Dermis microvascular lymphatic vessel endothelial cell (primary cell): ENCODE measurements at places on chromosomes 3 and 15.

- DNase-seq: no peak
Measured at GRCh38 chr3:181425074-181425473, 286.7 kb upstream of the SOX2 start.

DNA sequence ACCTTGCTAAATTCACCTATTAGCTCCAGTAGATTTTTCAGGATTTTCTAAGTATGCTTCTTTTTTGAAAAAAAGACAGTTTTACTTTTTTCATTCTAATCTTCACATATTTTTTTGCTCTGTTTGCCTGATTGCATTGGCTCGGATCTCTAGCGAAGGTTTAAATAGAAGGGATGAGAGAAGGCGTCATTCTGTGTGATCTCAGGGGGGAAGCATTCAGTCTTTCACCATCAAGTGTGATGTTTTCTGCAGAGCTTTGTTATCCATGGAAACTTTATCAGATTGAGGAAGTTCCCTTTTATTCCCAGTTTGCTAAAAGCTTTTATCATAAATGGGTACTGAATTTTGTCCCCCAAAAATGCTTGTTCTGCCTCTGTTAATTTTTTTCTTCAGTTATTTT, 120.3 kb downstream of the LRRK1 start:
- peak; percentile 44 for DNase-seq

DNA sequence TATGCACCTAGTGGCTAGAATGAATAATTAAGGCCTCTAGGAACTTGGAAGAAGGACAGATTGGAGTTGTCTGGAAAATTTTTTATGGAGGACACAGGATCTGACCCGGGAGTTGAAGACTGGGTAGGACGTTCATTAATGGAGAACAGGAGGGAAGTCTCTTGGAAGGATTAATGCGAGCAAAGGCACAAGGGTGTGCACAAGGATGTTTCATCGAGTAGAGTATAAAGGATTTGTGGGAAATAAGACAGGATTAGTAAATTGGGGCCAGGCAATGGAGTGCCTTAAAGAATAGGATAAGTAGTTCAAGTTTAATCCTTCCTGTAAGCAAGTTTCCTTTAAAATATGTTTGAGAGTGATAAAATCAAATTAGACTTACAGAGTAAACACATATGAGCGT, 14.6 kb downstream of the LMOD3 start:
- DNase-seq: no peak

GRCh38 chr3:68972358-68972979, 40.1 kb upstream of the TAFA4 start:
- DNase-seq: peak; percentile 45

DNA sequence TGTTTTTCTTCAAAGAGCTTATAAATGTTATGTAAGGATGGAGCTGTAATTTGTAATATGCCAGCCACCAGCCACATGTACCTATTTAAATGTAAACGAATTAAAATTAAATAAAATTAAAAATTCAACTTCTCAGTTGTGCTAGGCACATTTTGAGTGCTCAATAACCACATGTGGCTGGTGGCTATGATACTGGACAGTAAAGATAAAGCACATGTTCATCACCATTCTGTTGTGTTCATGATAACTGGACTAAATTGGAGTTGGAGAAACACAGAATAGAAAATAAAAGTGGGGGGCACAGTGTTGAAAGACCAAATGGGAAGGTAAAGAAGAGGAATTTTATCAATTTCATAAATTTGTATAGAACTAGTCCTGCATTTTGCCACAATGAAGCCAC, 49.8 kb upstream of the DAZL start:
- no peak for DNase-seq

- DNase-seq: no peak
Measured at GRCh38 chr15:33934921-33935320, 33.4 kb upstream of the CHRM5 start.

DNA sequence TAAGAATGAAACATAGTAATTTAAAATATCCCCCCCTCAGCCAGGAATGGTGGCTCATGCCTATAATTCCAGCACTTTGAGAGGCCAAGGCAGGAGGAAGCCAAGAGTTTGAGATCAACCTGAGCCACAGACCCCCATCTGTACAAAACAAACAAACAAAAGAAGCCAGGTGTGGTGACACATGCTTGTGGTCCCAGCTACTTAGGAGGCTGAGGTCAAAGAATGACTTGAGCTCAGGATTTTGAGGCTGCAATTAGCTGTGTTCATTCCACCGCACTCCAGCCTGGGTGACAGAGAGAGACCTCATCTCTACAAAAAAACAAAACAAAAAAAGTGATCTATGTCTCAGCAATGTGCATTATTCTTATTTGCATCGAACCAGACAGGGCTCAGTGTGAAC, 800.8 kb downstream of the MCTP2 start:
- DNase-seq: no peak

- no peak for DNase-seq
Measured at GRCh38 chr15:70528270-70528706, 235.1 kb downstream of the UACA start.

GRCh38 chr15:24039683-24040082, 352.6 kb upstream of the NDN start:
- DNase-seq: no peak

DNA sequence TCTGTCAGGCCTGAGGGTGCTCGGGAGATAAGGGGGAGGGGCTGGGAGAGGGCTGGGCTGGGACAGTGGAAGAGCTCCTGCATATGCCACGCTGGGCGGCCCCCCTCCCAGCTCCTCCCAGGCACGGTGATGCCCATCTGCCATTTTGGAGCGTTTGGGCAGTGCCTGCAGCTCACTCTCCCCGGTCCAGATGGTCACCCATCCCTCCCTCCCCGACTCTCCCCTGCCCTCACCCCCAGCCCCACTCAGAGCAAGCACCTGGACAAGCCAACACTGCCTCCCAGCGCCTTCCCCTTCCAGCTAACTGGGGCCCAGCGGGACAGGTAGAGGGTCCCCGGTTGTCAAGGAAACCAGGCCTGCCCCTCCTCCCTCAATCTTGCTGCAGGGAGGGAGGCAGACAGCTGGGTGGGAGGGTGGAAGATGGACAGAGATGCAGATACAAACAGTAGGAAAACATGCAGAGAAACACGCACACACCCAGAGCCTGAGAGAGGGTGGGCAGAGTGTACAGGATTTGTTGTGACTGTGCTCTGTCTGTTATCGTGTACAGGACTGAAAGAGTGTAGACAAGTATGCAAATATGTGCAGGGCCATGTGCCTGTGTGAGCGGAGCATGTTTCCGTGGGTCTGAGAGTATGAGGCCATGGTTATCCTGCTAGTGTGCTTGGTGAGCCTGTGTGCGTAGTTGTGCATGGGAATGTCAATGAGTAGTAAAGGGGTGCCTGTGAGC, 17.5 kb upstream of the CORO2B start:
- DNase-seq: no peak

DNA sequence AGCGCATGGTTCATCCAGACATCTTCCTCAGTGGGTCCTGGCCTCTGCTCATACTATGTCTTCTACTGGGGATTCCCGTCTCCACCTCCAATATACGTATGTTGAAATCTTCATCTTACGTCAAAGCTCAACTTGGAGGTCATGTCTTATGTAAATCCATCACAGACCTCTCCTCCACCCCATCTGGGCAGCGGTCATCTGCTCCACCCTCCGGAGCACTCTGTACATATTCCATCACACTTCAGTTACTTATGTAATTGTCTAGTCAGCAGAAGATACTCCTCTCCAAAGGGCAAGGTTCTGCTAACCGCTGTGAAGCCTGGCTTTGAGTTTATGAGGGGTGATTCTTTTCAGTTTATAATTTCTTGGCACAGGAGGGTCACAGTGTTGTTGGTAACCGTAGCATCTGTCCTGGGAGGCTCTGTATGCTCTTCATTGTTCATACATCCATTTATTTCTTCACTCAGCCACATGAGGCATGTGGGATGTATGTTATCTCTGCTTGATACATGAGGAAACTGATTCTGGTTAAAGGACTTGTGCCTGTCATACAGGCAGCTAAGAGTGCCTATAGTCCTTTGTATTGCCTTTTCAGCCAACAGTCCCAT, 22.1 kb downstream of the MAP2K1 start:
- DNase-seq: no peak

DNA sequence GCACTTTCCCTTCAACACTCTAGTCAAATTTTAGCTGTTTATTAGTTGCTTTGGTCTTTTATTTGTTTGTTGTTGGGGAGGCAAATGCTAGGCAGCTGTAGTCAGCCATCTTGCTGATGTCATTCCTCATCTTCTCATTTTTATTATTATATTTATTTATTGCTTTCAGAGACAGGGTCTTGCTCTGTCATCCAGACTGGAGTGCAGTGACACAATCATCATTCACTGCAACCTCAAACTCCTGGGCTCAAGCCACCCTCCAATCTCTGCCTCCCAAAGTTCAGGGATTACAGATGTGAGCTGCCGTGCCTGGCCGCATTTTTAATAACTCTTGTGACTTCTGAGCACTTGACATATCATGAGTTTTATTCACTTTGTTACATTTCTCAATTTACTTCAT, 441.4 kb downstream of the DIPK2A start:
- DNase-seq: no peak

GRCh38 chr15:47409600-47409999, 307.7 kb upstream of the SEMA6D start:
- no peak for DNase-seq

GRCh38 chr15:65054333-65055200, 9.4 kb downstream of the SLC51B start:
- peak; percentile 51 for DNase-seq
